ENCODE measurements at places on chromosomes 12 and 14.

- no peak for DNase-seq
Observed at GRCh38 chr12:19217446-19217845, 87.9 kb downstream of the PLEKHA5 start.

GRCh38 chr12:110077800-110078199 lies 29.5 kb upstream of the C12orf76 start:
- DNase-seq, result no peak

GRCh38 chr12:52203079-52203921 lies 11.5 kb upstream of the KRT80 start:
- peak; percentile 87 for DNase-seq

- no peak for DNase-seq
Observed at GRCh38 chr12:95634622-95635621, 83.6 kb upstream of the USP44 start.

GRCh38 chr12:31057671-31058070 lies 16.0 kb upstream of the DDX11 start:
- DNase-seq, result no peak

- DNase-seq, result no peak
Observed at GRCh38 chr14:47826809-47827208, 151.4 kb upstream of the MDGA2 start.

GRCh38 chr14:71536015-71536740 lies 396.1 kb upstream of the RGS6 start:
- no peak for DNase-seq

DNA sequence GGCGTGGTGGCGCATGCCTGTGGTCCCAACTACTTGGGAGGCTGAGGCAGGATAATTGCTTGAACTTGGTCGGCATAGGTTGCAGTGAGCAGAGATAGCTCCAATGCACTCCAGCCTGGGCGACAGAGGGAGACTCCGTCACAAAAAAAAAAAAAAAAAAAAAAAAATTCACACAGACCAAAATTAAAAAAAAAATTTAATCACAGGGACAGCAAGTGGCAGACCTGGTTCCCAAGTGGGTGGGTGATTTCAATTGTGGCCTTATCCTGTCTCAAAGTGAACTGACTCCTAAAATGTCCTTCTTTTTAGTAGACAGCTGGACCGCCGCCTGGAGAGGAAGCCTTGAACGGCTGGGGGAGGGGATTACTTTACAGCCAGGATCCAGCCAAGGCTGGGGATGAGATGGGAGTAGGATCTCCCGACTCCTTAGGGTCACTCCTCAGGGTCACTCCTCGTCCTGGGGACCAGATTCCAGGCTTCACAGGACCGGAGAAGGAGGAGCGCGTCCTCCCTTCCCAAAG lies 1.5 kb upstream of the KCNH3 start:
- no peak for DNase-seq

DNA sequence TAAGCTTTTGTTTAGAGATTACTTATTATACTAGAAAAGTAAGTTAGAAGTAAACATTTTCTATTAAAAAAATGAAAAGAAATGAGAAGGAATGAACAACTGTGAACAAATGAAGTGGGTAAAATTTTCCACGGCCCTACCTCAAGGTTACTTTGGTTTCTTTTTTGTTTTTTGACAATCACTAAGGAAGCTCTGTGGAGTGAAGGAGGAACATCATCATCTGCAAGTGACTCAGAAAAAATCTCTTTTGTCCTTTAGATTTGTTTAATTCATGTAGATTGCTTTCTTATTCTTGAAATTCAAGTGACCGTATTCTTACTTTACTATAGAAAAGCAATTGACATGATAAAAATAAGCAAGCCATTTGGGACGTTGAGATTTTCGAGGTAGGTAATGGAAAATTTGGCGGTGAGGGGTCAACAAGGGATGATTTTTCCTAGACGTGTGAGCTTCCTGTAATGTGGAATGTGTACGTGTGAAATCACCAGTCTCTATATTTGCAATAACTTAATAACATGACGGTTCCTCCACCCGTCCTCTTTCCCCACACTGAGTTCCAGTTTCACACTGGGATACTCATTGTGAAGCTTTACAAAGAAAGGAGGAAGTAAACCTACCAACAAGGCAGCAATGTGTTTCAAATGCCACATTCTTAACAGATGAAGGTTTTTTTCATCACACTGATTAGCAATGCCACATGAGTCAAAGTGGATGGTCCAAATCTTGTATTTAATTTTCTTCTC lies 62.3 kb upstream of the EGLN3 start:
- DNase-seq, result no peak

DNA sequence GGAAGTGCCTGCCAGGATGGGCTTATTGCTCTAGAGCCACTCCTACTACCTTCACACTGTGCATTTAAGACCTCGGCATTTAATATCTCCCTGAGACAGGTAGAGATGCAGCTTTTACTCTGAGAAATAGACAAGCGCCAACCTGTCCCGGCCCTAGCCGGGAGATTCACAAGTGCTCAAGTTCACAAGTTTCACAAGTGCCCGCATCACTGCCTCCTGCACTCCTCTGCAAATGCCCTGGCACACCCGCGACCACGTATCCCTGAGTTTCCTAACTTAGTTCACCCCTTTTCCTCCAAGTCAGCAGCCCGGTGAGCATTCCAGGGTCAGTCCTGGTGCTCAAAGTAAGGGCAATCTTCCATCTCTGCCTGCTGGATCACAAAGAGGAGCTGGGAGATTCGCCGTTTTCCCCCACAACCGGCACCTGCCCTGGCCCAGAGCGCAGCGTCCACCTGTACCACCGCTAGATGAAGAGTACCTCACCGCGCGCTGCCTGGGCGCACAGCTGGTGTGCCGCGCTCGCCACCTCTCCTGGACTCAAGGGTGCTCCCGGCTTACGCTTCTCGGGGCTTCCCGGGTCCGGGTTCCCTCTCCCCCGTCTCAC lies 5.0 kb upstream of the SLC38A4 start:
- DNase-seq, result peak; percentile 40

GRCh38 chr14:50058113-50058512 lies 58.3 kb downstream of the VCPKMT start:
- no peak for DNase-seq

DNA sequence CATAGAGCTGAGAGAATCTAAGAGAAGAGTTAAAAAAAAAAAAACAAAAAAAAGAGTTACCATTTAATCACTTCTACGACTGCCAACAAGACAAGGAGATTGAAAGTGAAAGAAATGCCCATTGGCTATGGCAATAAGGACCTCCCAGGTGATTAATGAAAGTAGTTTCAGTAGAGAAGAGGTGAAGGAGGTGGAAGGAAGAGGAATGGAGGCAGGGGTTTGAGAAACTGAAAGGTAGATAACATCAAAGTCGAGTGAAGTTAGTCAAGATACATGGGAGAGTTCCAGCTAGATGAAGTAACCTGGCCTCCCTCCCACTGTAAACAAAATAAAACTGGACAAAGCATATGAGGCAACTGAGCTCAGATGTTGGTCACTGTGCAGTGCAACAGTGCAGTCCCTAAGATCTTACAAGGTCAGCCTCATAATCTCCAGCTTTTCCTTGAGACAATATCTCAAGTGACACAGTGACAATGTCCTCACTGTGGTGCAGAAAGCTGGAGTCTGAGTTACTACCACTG lies 118.0 kb upstream of the CCDC198 start:
- no peak for DNase-seq

DNA sequence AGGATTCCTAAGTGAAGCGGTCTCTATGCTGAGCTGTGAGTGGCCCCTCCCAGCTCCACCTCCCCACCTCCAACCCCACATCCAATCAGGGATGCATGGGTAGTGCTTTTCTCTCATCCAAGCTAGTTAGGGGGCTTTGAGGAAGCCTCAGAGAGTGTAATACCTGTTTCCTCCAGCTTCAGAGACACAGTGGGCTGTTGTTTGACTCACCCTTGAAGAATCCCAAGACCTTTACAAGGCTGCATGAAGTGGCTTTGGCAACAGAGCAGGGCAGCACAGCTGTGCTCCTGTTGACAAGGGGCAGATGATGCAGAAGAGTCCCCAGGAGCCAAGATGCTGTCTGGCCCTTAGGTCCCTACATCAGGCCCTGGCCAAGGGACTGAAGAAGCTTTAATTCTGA lies 27.1 kb upstream of the CLMN start:
- no peak for DNase-seq

GRCh38 chr14:86491743-86492142 lies 961.8 kb downstream of the FLRT2 start:
- no peak for DNase-seq

DNA sequence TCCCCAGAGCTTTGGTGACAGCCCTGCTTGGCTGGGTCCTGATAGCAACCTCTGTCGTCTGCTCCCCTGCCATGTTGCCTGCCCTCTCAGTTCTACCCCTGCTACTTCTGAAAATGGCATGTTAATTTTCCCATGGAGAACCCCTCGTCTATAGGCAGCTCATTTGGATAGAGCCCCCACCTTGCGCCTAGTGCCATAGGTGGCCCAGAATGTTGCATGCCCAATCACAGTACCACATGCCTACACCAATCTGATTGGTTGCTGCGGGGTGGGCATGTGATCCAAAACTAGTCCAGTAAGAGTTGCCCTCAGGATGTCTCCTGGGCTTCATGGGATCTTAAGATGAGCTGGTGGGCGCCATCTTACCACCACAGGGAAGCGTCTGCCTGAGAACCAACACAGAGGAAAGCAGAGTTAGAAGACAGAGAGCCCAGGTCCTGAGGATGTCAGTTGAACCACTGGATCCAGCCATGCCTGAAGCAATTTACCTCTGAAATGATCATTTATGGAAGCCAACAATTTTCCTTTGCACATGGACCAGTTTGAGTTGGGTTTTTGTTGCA lies 85.7 kb downstream of the PAPOLA start:
- DNase-seq, result no peak

DNA sequence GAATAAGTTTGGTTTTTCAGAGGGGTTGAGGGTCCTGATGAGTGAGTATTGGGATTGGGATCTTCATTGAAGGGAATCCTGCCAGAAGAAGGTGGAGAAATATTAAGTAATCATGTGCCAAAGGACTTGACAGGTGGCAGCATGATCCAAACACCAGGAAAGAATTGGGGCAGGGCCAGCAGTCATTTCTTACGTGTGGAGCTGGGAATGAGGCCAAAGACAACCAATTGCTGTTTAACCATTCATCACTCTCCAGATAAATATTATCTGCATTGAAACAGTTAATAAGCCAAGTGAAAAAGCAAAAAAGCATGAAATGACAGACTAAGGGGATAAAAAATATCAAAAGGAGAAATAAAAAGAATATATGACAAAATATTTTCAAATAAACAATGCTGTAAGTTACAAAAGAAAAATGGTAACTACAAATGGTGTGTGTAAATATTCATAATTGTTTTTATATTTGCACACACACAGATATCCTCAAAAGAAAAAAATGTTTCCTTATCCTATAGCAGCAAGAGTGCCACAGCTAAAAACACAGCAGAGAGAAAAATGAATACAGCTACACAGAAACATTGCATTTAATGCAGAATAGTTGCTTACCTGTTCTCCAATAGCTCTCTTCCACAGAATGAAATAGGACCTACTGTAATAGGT lies 26.2 kb downstream of the C2CD5 start:
- DNase-seq, result no peak

GRCh38 chr14:65414961-65415589 lies 2.5 kb downstream of the FUT8 start:
- DNase-seq, result peak; percentile 24

DNA sequence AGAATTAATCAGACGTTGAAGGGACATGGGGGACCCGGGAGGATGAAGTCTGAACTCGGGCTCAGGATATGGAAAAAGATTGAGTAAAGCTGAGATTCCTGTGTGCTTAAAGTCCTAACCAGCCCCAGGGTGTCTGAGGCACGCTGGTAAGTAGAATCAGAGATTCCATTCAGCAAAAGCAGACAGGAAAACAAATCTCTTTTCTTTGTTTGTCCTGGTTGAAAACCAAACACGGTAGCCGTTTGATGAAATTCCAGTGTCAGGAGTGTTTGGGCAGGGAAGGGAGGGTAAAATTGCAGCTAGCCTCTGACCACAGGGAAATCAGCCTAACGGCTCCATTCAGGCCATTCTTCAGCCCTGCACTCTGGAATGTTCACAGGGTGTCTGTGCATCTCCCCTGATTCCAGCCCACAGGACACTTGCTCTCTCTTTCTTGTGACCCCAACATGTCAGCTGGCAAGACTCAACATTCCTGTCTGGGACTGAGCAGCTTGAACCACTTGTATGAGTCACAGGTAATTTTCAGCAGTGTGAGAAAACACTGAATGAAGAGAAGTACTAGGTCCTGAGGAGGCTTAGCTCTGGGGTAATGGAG lies 31.0 kb downstream of the NINJ2 start:
- peak; percentile 82 for DNase-seq

DNA sequence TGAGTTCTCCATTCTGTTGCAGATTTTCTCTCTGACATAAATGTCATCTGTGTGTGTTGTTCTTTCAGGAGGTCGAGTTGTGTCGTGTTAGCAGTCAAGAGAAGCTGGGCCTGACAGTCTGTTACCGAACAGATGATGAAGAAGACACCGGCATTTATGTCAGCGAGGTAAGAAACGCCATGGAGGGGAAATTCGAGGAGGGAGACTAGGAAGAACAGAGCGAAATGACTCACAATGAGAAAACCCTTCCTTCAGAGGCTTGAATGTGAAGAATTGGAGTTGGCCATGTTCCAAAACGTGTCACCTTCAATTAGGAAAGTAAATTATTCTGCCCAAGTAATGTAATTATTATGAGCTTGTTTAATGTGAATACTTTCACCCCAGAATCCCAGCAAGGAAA lies 364.5 kb downstream of the PDZRN4 start:
- DNase-seq, result no peak

Measured in AG20443 (cell line).